Activated CD4-positive, alpha-beta memory T cell treated with anti-CD3 and anti-CD28 coated beads for 36 hours (primary cell): ENCODE measurements at places on chromosomes 2 and 18. TPM values are rescaled to one million over a fixed set of nuclear protein-coding genes. Genes with fewer than 3 reads are reported as not detected.

SPEG gene
- total RNA-seq: 1.7 TPM

HOXD4 gene
- total RNA-seq: not detected

- no peak for DNase-seq
These were observed 339.4 kb downstream of the CMPK2 start for GRCh38 chr2:6526093-6526824.

DNA sequence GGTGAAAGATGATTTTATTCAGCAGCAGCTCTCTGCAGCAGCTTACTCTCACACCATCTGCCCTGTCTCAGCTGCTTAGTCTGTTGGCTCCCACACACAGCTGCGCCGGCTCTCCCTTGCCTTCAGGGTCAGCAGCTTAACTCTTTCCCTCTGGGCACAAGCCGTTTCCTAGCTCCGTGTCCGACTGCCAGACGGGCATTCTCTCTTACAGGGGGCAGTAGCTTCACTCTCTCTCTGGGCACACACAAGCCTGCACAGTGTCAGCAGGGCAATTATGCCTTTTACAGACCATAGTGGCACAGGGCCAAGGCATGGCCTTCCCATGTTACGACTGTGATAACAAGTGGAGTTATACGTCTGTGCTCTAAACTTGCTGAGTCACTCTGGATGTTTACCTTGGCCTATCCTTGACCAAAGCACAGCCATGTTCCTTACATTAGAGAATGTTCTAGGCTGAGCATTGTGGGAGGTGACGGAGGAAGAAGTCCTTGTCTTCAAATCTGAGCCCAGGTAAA, 31.7 kb downstream of the PCARE start:
- no peak for DNase-seq

- no peak for DNase-seq
These were observed 34.0 kb downstream of the BIN1 start for GRCh38 chr2:127072970-127073369.
